ENCODE measurements at places on chromosomes 5 and 9.
A peak's percentile ranks its signal among the peaks of the same experiment; 100 is the strongest.

DNA sequence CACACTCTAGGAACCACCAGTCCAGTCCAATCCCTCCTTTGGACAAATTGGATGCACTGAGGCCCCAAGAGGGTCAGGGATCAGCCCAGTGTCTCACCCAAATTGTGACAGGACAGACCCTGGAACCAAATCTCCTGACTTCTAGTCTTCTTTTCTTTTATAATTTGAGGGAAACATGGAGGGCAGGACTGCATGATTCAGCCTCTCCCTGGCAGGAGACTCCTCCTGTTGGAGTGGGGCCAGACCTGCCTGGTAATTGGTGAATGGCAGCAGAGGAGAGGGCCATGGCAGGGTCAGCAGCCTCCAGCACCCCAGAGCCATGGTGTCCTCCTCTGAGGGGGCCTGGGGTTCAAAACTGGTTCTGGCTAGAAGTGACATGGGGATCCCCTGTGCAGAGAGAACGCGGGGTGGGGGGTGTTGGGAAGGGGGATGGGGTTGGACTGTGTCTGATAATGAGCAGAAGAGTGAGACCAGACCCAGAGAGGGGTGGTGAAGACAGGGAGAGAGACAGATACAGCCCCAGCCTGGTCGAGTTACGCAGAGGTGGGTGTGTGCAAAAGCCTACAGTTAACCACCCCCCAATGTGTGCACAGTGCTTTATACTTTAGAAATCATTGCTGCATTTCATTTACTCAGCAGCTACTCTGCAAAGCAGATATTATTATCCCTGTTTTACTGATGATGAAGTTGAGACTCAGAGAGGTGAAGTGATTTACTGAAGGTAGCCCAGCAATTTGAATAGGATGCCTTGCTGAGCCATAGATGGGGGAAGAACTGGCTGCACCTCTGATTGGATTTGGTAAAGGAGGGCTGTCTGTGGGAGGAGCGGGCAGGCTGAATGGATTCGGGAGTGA is 3.8 kb upstream of the SYNPO start:
- DNase-seq, result no peak

DNA sequence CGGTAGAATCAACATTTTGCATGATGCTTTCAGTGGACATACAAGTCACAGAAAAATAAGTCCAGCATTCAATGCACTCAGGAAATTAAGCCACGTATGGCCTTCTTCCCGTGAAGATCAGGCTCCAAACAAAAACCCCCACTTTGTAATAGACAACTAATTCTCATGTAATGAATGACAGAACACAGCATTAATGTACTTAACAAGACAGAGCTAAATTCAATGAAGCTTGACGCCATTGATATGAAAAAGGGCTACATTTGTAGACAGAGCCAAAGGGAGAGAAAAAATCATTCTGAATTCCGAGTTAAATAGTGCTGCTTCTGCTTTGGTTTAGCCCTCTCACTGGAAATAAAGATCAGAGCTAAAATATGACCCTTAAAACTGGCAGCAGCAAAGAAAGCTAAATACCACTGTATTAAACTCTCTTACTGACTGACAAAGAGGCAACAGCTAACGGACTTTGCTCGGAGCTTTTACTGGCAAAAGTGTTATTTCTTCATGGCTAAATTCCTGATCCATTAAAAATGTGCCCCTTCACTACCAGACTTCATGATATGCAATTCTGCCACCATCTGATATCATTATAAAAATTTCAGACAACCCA is 250.5 kb downstream of the BNC2 start:
- DNase-seq, result peak; percentile 21

DNA sequence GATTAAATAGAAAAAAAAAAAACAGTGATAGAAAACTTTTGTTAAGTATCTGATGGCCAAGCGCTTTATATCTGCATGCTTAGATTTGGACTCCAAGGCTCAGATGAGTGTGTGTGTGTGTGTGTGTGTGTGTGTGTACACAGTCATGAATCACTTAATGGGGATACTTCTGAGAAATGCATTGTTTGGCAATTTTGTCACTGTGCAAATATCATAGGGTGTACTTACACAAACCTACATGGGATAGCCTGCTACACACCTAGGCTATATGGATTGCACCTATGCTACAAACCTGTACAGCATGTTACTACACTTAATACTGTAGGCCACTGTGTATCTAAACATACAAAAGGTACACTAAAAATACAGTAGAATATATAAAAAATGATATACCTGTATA is 635.6 kb upstream of the NUDT12 start:
- DNase-seq, result no peak

DNA sequence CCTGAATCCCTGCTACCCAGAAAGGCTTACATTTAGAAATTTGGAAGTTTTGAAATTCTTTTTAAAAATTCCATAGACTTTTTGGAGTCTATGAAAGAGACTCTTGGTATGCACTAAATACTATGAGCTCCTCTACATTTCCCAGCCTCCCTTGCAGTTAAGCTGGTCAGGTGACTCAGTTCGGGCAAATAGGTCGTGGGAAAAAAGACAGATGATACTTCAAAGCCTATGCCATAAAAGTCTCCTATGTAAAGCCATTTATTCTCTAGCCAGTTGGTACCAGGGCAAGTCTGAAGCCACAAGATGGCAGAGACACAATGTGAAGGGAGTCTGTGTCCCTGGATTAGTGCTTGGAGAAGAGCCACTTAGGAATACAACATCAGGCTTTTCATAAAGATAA is 101.8 kb downstream of the BOD1 start:
- no peak for DNase-seq

DNA sequence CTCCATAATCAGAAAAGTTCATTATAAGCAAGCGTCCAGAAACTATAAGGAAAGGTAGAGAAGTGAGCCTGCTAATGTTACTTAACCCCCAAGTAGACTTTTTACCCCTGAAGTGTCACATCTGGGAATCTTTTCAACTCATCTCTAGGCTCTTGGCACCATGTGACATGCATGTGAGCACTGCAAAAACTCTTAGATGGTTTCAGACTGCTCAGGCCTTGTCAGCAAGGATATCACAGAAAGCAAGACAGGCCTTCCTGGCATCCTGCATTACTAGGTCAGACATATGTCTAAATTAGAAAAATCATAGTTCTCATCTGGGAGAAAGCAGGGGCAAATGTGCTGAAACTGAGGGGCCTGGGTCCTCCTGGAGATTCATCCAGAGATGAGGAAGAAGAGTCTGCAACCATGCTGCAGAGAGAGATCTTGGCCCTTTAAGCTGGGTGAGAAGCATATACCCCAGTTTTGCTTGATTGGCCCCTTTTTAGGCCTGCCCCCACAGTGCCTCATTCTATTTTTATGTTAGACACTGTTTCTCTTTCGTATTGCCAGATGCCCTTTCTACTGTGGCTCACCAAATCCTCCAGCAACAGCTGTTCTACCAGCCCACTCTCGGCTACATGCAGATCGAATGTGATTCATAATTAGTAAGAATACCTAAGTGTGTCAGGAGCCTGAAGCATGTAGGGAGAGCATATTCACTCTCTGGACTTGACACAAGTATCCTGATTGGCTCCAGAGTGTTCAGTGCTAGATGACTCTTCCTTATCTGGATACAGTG is 19.0 kb downstream of the TMEM8B start:
- no peak for DNase-seq

DNA sequence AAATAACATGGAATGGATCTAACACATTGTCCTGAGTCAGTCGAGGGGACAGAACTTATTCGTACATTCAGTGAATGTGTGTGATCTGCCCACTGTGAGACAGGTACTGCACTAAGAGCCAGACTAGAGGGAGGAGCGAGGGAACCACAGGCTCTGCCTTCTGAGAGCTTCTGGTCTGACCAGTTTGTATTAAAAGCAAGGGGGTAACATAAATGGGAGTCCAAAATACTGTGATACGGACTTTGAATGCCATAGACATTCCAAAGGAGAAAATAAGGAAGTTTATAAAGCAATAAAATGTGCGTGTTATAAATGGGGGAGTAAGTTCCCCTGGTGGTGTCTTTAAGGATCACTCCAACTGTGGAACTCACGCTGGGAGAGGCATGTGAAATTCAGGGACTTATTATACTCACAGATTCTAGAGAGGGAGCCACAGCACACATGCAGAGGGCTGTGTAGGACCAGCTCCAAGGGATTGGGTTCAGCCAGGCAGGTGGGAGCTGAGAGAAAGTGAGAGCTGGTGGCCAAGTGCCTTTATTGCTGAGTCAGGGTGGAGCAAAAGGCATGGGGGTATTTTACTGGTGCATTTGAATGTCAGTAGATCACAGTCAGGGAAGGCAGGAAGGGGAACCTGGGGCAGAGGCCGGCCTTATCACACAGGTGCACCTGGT is 186.5 kb upstream of the WWC1 start:
- no peak for DNase-seq

GRCh38 chr9:37405350-37405749 is 17.1 kb upstream of the GRHPR start:
- DNase-seq, result no peak

- DNase-seq, result no peak
These were observed 146.5 kb downstream of the AOPEP start for GRCh38 chr9:94872891-94873511.

DNA sequence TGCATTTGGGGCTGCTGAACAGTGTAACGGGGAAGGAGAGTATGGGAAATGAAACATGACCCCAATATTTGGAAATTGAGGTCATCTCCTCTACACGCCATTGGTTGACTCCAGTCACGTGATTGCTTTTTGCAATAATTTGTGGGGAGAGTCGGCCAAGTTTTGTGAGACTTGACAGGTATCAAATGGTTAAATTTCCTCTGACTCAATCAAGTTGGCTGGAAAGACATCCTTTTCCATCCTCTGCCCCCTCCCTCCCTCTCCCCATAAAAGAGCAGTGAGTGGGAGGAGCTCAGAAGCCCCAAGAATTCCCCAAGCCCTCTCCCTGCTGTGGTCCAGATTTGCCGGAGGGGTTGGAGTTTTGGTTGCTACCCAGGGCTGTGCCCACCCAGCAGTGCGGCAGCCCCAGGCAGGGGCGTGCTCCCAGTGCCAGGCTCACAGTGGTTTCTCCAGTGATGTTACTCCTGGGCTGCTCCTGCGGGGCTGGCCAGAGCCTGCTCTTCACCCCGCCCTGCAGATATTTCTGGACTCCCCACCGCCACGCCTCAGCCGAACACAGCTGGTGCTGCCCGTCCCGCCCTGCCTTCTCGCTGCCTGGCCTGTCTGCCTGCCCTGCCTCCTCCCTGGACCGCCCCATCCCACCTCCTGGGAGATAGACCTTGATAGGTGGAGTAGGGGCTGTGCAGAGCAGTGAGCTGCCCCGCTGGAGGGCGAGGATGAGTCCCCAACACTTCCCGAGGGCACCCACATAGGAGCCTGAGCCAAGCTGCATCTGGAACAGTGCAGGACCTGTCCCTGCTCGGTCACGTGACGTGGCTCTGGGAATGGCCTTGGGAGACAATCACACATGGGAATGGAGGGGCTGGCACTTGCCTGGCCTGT is 3.4 kb downstream of the COL5A1 start:
- no peak for DNase-seq

- DNase-seq, result no peak
These were observed 262.3 kb downstream of the NSG2 start for GRCh38 chr5:174307656-174308271.

- DNase-seq, result no peak
These were observed 111.3 kb downstream of the STK32A start for GRCh38 chr5:147346006-147346561.

- DNase-seq, result no peak
These were observed 9.5 kb upstream of the HAND1 start for GRCh38 chr5:154487541-154487940.

DNA sequence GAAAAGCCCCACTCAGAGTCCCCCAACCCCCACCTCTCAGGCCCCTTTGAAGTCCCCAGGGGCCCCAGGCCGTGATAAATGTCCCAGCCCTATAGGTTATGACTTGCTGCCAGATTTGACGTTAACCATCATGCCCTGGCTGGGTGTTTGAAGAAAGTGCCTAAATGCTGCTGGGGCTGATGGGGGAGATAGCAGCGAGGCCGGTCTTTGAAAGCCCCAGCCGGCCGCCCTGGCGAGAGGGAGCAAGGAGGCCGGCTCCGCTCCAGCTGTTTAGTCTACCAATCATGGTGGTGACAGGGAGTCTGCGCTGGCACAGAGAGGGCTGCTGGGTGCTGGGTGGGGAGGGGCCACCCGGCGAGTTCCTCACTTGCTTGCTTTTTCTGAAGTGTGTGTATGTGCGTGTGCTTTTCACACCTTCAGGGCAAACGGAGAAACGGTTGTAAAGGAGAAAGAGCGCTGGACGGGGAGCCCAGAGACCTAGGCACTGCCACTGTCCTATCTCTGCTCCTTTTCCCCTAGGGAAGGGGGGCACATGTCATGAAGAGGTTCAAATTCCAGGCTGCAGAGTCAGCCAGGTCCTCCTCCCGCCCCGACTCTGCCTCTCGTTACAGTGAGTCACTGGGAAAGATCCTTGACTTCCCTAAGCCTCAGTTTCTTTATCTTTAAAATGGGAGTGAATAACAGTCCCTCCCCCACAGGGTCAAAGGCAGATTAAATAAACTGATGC is 126.1 kb upstream of the HAND1 start:
- no peak for DNase-seq

GRCh38 chr5:1514027-1514818 is 9.5 kb downstream of the LPCAT1 start:
- peak; percentile 8 for DNase-seq

GRCh38 chr5:1526190-1526631 is 2.5 kb upstream of the LPCAT1 start:
- DNase-seq, result peak; percentile 5

GRCh38 chr5:66840511-66841013 is 244.4 kb downstream of the MAST4 start:
- DNase-seq, result no peak

GRCh38 chr5:74499256-74500050 is 141.1 kb downstream of the ENC1 start:
- DNase-seq, result no peak

GRCh38 chr5:59245198-59245597 is 648.3 kb downstream of the PDE4D start:
- no peak for DNase-seq

DNA sequence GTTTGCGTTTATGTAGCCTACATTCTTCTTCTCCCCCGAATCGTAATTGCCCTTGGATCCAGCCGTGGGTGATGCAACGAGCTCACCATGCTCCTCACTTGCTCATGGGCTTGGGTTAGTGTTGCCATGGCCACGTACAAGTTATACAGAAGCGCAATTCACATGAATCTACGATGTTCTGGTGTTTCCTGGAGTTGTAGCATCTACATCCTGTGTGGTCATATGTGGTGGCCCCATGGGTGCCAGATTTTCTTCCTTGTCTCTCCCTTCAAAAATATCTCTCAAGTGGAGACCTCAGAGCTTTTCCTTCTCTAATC is 115.3 kb downstream of the TLE4 start:
- DNase-seq, result no peak

DNA sequence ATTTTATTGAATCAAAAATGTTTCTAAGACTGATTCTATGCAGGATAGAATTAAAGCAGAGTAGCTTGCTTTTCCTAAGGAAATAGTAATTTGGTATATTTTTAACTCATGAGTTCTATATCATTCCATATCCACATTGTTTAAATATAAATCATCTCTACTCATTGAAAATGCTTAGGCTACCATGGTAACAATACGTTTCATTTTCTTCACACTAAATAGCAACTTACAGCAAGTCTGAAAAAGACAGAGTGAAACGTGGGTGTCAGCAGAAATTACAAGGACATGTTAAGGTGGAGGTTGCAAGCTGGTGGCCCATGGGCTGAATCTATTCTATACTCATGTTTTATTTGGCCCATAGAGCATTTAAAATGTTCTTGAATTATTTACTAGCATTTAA is 487.9 kb downstream of the ARHGEF28 start:
- DNase-seq, result no peak
